ENCODE measurements at places on chromosomes 13 and 19. TPM values are rescaled to one million over a fixed set of nuclear protein-coding genes. Genes with fewer than 3 reads are reported as not detected.

- DNase-seq, result no peak
Measured at GRCh38 chr13:98978280-98978679, 416 bp upstream of the DOCK9 start.

Gene ZIM2
- not detected for total RNA-seq

Gene ONECUT3
- not detected for total RNA-seq

DNA sequence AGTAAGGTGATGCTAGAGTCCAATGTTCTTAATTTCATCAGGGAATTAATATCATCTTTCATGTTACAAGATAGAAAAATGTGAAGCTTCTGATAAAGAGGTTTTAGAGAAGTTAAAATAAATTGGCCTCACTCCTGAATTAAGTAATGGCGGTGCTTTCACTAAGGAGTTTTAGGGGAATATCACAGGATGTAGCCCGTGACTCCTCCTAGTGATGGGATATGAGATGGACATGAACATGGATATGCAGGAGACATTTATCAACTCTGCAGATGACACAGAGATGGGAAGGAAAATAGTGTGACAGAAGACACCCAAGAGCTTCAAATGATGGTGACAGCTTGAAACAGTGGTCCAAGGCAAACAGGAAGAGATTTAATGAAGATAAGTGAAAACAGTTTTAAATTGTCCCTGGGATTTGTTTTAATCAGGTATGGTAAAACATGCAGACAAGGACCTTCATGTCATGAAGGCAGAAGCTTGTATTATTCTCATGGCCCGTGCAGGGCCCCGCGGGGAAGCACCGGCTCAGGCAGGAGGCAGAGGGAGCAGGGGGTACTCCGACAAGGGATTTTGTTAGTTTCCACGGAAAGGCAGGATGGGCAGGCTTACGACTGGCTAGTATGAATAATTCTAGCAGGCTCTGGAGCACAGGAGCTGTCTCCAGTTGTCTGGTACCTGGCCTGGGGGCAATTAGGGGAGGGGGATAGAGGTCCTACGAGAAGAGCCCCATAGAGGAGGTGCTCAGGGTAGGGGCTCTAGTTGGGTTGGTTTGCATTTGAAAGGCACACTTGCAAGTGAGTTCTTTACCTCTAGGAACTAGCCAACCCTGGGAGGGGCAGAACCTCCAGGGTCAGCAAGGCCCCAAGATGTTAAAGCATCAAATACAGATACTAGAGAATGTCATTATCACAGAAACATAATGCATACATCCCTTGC is 38.7 kb upstream of the FARP1 start:
- no peak for DNase-seq

- peak; percentile 50 for DNase-seq
Measured at GRCh38 chr19:16605553-16605994, 22.4 kb downstream of the MED26 start.

GRCh38 chr19:18659281-18660050 is 22.6 kb downstream of the KLHL26 start:
- no peak for DNase-seq

Gene CEACAM1
- 0.39 TPM for total RNA-seq

DNA sequence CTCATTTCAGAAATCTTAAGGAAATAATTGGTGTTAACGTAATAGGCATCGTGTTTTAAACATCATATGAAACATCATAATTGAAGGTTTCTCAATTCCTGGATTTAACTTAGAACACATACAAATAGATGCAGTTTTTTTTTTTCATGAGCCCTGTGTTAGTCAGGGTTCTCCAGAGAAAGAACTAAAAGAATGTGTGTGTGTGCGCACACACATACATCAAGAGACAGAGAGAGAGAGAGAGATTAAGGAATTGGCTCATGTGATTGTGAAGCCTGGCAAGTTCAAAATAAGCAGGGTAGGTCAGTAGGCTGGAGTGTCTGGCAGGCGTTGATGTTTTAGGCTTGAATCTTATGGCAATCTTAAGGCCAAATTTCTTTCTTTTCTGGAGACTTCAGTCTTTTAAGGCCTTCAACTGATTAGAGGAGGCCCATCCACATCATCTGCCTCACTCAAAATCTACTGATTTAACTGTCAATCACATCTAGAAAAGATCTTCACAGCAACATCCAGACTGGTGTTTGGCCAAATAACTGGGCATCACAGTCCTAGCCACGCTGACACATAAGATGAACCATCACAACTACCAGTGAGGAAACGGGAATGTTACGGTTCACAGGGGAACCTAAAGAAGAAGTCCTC is 25.2 kb downstream of the SPATA13 start:
- DNase-seq, result no peak
